GM12864 (cell line): ENCODE measurements at places on chromosomes 7 and 10.

- no peak for DNase-seq
These were observed at the start of gene EPHB4 for GRCh38 chr7:100827330-100828226. Gene EPHB4 (minus strand): TSS chr7:100827523. CDS start chr7:100827030, 493 bp downstream.

DNA sequence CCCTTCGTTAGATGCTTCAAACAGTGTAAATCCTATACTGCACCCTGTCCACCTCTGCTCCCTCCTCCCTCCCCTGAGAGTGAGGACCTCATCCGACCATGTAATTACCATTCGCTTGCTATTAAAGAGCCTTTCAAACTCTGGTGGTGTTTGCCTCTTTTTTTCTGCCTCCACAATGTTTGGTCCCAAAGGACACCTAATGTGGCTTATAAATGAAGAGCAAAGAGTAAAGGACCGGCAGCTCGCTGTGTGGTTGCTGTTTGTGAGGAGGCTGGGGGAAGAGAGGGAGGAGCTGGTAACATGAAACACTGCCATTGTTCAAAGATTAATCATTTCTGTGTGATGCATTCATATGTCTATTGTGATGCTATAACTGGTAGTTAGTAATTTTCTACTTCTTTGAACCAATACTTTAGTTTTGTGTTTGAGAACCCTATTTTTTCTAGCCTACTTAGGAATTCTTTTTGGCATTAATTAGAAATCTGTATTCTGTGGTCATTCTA, 27.9 kb downstream of the MTURN start:
- DNase-seq, result no peak

DNA sequence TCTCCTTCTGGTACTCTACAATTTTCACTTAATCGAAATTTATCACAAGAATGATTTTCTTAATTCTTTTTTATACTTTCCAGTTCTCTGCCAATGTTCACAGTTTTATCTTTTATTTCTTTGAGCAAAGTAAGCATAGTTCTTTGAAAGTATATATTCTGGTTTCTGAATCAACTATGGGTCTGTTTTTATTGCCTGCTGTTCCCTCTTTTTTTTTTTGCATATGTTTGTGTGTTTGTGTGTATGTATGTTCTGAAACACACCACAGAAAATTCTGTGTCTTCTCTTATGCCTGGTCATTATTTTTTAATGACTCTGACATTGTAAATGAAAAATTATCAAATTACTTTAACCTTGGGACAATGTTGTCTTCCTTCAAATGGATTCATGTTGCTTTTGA, 15.9 kb upstream of the TMEM273 start:
- DNase-seq, result no peak

DNA sequence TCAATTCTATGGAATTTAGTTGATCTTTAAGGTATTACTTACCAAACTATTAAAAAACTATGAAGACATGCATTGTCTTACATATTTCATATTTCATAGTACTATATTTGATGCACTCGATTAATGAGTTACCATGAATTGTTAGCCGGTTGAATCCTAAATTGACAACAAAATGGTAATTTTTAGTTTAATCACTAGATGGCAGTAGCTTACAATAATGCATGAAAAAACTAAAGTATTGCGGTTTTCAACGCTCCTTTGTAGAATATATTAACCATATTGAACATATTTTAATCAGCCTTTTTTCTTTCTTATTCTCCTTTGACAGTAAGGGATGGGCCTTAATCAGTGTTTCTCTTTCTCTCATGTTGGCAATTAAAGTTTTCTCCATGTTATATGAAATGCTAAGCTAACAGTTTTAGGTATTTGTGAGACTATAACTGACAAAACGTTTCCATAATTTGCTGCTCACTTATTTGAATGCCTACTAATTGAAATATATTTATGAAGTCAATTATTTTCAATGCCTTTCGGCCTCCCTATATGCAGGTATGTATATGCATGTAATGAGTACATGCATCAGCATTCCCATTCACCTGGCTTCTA, 48.5 kb upstream of the ARL4A start:
- peak; percentile 15 for DNase-seq

DNA sequence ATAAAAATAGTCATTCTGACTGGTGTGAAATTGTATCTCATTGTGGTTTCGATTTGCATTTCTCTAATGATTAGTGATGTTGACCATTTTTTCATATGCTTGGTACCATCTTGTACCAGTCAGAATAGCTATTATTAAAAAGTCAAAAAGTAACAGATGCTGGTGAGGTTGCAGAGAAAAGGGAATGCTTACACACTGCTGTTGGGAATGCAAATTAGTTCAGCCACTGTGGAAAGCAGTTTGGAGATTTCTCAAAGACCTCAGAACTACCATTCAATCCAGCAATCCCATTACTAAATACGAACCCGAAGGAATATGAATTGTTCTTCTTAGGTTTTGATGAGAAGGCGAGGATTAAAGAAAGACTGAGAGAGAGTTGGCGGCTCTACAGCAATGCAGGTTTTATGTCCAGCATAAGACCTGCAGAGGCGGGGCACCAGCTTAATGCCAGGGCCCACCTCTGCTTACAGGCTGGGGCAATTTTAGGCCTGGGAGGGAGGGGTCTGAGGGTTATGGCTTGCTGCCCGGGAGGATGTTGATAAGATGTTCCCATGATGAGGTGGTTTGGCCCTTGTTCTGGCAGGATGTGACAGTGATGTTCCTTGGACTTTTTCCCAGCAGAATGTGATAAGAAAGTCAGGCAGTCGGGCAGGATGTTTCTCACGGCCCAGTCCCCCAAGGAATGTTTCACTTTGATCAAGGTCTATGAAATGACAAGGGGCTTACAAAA, 74.4 kb downstream of the MEST start:
- no peak for DNase-seq

GRCh38 chr10:74705358-74705980, 120.9 kb upstream of the KAT6B start:
- no peak for DNase-seq

GRCh38 chr10:16519908-16520861, 1.5 kb downstream of the C1QL3 start:
- DNase-seq, result no peak

DNA sequence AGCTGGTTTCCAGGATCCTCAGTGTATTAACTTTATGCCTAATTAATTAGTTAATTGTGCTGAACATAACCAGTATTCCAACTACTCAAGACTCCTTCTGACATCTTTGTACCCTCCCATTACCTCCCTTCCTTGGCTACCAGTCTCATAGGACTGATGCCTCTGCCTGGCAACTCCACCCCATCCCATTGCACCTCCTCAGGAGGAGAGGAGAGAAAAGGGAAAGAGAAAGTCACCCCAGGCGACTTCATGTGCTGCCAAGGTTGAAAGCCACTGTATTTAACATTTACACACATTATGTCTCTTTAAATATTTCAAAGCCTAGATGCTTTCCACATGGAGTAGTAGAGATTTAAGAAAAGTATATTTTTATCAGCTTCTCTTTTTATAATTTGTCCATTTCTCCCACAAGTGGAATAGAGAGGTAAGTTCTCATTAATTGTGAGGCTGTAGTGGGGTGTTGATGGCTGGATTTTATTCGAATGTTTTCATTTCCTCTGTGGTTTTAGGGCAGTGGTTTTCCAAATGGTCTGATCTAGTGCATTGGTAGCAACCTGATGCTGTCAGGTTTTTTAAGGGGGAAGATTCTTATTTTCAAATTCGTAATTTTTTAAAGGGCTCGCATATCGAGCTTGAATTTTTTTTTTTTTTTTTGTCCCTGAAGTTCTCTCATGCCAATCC, 148.0 kb downstream of the BICC1 start:
- no peak for DNase-seq

DNA sequence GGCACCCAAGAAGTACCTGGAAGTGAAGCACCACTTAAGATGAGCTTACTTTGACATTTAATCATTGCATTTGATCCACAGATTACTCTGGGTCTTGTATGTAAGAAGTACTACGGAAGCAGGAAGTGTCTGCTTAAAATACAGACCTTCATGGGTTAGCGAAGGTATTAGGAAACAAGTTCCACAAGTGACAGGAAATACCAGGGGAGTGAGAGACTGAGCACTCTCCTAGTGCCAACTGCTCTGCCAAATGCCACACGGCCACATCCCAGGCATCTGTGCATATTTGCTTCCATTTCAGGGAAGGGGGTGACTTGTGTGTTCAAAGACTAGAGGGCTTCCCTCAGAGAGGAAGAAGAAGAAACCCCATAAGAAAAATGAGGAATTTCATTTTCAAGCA, 57.2 kb upstream of the ANK3 start:
- DNase-seq, result no peak

DNA sequence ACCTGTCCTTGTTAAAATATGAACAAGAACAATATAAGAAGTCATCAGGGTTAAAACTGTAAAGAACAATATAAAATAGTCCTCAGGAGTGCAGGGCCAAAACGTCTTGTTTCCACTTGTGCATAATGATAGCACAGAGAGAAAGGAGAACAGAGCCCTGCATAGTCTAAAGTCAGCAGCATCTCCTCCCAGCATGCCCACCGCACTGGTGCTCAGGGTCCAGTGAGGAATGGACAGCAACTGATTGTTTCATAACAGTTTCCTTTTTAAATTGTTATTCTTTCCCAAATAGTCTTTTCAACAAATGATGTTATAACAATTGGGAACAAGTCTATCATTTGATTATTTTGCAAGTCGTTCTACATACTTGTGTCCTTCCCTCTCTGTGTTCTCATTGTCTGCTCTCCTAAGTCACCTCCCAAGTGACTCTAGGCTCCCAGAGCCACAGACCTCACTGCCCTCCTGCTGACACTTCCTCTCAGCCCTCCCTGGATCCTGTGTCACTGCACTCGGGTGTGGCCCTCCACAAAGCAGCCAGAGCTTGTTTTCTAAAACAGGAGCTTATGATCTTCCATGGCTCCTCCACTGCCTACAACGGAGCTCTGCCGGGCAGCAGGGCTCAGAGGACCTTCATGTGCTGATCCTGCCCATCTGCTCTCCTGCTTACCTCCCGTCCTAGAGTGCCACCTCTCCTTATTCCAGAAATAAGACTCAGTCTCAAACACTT, 27.6 kb downstream of the COBL start:
- DNase-seq, result no peak

DNA sequence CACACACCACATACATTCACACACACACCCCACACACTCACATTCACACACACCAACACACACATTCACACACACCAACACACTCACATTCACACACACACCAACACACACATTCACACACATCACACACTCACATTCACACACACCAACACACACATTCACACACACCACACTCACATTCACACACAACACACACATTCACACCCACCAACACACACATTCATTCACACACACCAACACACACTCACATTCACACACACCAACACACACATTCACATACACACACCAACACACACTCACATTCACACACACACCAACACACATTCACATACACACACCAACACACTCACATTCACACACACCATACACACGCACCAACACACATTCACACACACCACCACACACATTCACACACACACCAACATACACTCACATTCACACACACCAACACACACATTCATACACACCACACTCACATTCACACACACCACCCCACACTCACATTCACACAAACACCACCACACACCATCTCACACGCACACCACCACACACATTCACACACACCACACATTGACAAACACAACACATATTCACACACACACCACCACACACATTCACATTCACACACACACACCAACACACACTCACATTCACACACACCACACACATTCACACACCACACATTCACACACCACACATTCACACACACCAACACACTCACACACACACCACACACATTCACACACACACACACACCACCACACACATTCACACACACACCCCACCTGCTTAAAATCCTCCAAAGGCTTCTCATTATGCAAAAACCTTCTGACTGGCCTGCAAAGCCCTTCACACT, 9.0 kb downstream of the TAS2R40 start:
- no peak for DNase-seq

GRCh38 chr7:1611708-1612241, 41.9 kb upstream of the PSMG3 start:
- DNase-seq, result no peak

- no peak for DNase-seq
These were observed 10.7 kb downstream of the FGL2 start for GRCh38 chr7:77188731-77189437.

DNA sequence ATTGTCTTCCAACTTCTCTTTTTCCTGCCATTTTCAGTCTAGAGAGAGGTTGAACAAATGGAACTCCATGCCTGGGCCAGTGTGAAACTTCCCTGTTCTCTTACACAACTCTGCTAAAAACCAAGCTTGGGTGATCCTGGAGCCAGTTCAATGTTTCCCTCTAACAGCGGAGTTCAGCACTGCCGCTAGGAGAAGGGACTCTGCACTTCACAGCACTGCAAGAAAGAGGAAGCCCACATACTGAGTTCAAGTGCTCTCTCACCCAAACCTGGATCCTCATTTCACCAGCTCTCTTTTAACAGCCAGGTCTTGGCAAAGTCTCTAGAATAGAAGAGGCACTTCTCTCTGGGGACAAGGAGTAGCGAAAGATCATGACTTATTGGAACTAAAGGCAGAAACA, 18.8 kb downstream of the FOXI2 start:
- DNase-seq, result no peak

- DNase-seq, result no peak
These were observed 57.2 kb downstream of the SLC29A4 start for GRCh38 chr7:5339955-5340354.

- no peak for DNase-seq
These were observed 133.7 kb upstream of the TNS3 start for GRCh38 chr7:47715631-47716068.

DNA sequence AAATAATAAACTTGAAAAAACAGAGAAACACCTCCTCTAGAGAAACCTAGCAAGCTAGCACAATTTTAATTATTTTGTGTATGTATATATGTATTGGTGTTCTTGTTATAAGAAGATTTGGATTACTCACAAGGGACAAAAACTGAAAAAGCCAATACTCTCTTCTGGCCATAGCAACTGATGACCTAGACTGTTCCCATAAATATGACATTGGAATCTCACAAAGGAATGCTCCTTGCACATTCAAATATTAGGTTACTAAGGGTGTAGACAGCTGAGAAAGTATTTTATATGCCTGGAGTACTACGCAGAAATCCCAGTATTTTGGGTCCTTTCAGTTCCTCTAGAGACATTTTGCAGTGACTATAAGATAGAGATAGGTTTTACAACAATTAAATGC, 279.4 kb downstream of the FZD1 start:
- DNase-seq, result no peak

DNA sequence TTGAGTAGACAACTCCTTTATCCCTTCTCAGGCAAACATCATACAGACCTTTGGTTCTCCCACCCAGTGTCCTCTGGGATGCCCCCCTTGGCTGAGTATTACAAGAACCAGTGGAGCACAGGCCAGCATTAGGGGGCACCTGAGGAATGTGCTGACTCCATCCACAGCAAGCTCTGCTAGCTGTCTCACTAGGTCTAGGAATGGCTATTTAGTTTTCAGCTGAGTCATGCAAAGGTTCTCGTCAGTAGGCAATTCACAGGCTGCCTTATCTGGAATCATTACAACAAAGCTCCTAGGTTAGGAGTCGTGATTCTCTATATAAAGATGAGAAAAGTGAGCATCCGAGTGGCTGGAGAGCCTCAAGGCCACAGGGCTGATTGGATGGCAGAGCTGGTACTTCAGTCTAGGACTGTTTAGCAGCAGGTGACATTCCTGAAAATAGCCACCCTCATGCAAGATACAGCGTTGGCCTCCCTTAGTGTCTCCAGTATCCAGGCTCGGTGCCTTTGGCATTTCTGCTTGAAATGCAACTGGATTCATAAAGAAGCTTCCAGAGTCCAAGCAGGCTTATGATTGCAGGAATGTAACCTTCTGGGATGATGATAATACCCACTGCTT, 75.8 kb downstream of the CDCA7L start:
- no peak for DNase-seq
